ENCODE measurements at places on chromosomes 4 and X. TPM values are rescaled to one million over a fixed set of nuclear protein-coding genes. Genes with fewer than 3 reads are reported as not detected.
A peak's percentile ranks its signal among the peaks of the same experiment; 100 is the strongest.

- DNase-seq, result no peak
These were observed 30.1 kb downstream of the ADGRA3 start for GRCh38 chr4:22485737-22486136.

DNA sequence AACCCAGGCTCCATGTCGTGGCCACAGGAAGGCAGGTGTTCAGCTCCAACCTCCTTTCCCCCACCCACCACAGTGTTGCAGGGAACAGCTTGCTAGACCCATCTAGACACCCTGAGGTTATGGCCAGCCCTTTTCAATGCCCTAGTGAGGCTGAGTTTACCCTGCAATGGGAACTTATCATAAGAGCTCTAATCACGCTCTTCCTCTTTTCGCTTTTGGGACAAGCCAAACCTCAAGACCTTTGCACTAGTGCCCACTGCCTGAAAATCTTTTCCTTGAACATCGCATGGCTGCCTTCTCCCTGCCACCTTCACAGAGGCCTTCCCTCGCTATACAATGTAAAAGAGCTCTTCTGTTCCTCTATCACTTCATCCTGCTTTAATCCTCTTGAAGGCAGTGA, 2.4 kb upstream of the FGFBP2 start:
- no peak for DNase-seq

- DNase-seq, result peak; percentile 72
These were observed 325.6 kb downstream of the CAMK2D start for GRCh38 chr4:113435893-113436292.

- no peak for DNase-seq
These were observed 12.4 kb upstream of the NAP1L5 start for GRCh38 chr4:88709989-88710388.

GRCh38 chr4:180926277-180926676, 1316.9 kb upstream of the TENM3 start:
- no peak for DNase-seq

- DNase-seq, result no peak
These were observed 39.5 kb downstream of the PCYT1B start for GRCh38 chrX:24607616-24608015.

GRCh38 chr4:105937759-105938158, 42.5 kb downstream of the NPNT start:
- no peak for DNase-seq

- DNase-seq, result no peak
These were observed 630.1 kb upstream of the EPHA5 start for GRCh38 chr4:66300336-66300934.

DNA sequence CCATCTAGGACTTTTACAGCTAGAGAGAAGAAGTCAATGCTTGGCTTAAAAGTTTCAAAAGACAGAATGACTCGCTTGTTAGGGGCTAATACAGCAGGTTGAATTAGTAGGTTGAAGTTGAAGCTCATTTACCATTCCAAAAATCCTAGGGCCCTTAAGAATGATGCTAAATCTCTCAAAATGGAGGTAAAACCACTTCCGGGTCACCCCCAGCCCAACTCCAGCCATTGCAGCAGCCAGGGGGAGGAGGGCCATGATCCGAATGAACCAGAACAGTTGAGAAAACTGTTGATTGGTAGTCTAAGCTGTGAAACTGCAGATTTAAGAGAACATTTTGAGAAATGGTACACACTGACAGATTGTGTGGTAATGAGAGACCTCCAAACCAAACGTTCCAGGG, 245.4 kb downstream of the HNRNPD start:
- DNase-seq, result no peak

DNA sequence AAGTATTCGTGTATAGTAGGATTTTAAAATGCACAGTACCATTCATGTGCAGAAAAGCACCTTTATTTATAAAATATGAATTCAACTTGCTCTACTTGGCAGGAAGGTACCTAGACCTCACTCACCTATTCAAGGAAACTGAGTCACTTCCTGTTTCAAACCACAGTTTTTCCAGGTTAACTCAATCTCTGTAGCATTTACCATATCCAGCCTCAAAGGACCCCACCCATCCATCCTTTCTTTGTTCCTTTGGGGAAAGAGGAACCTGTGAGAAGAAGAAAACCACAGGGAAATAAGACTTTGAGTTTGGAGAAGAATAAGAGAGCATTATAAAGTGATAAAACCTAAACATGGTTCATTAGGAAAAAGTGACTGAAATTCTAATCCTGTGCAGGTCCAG, 250.7 kb downstream of the CBR4 start:
- DNase-seq, result no peak

DNA sequence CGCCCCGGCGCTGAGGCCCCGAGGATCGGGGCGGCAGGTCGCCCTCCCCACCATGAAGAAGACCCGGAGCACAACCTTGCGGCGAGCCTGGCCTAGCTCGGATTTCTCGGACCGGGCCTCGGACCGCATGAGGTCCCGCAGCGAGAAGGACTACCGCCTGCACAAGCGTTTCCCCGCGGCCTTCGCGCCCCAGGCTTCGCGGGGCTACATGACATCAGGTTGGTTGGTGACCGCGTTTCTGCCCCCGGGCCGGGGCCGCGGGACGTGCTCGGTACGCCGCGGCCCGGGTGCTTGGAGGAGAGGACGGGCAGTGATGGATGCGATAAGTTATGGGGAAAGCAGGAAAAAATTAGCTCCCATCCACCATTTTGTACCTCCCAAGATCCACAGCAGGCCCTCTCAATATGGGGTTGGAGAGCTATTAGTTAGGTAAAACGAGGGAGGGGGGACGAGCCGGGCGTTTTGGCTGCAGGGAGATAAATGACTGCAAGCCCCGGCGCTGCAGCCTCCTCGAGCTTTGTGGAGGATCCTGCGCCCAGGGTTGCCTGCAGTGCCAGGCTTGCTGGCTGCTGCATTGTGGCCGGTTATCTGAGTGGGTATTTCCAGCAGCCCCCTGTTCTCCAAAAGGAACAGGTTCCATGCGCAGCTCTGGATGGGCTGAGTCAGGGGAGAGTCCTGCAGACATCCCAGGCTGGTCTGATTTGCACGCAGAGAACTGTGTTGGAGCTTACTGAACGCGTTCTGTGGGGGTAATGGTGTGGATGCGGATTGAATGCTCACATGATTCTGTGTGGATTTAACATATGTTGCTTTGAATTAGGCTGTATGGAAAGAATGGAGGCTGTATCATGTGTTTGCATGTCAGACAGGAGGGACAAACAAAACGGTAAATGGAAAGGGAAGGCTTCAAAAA, 1.9 kb downstream of the STOX2 start:
- DNase-seq, result peak; percentile 60

DNA sequence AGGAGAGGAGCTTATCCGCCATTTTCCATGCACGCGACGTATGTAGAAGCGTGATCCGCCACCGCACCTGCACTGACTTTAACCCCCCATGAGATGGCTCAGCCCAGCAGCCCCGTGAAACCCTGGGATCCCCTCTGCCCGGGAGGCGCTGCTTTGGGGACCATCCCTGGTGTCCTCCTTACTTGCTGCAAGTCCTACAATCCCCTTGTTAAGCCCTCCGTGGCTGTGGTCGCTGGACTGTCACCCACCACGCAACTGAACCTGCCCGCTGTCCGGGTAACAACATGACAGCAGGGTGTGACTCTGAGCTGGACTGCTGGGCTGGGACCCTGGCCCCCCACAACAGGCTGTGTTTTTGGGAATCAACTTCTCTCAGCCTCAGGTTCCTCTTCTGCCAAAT, 44.7 kb upstream of the MAN2B2 start:
- DNase-seq, result no peak

- no peak for DNase-seq
These were observed 89.3 kb downstream of the RLIM start for GRCh38 chrX:74525116-74525515.

DNA sequence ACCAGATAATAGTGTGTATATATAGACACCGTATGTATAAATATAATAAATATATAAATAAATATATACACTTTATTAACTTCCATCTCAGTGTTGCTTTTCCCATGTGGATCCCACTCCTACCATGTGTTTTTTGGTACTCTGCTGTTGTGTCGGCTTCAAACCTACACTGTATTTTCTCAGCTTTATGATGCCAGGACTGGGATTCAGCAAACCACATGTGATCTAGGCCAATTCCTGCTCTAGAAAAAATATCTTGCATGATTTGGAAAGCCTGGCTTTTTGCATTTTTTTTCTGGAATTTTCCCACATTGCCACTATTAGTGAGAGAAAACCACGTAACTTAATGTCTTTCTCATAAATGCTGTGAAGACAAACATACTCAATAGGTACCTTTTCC, 55.8 kb downstream of the POLR2B start:
- DNase-seq, result no peak

GRCh38 chrX:8720136-8720535, 11.8 kb downstream of the ANOS1 start:
- DNase-seq, result no peak

TAF9B gene
- total RNA-seq, result 20.3 TPM

IQCM gene
- not detected for total RNA-seq

ATP5ME gene
- 174 TPM for total RNA-seq

All from sciatic nerve (tissue), 2 donors.